ENCODE measurements at places on chromosomes 3 and 15. TPM values are rescaled to one million over a fixed set of nuclear protein-coding genes. Genes with fewer than 3 reads are reported as not detected.

- H3K36me3 ChIP-seq: no peaks in the 10 kb centered on the region
- peaks cover 10% of the 10 kb centered on the region for H3K4me1 ChIP-seq
- DNase-seq: no peak
- H3K27ac ChIP-seq: no peak overlapping the region
- no peak overlapping the region for H3K4me3 ChIP-seq
- H3K27me3 ChIP-seq: no peaks in the 10 kb centered on the region
Measured at GRCh38 chr15:100201376-100202280, 140.1 kb downstream of the ADAMTS17 start.

DNA sequence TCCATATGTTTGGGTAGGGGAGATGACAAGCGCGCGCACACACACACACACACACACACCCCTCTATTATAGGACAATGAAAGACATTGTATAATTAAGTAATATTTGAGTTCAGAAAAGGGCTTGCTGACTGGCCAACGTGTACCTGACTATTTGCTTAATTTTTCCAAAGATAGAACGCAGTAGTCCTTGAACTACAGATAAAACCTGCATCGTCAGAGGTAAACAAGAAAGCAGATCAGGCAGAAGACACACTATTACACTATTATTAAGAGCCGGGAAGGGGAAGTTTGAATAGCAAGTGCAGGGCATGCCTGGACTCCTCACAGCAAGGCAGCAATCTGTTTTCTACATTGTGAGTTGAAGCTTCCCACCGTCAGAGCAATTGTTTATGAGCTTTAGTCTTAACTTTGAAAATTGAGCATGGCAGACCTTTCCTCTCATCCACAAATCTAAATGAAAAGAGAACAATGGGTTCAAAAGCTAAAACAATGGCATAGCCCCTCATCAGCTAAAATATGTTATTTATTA, 427.7 kb downstream of the GABRG3 start:
- H3K4me3 ChIP-seq: no peak overlapping the region
- no peaks in the 10 kb centered on the region for H3K27me3 ChIP-seq
- no peak overlapping the region for H3K27ac ChIP-seq
- no peaks in the 10 kb centered on the region for H3K36me3 ChIP-seq

GRCh38 chr15:65888981-65889380, 19.7 kb downstream of the RAB11A start:
- peaks cover 5% of the 10 kb centered on the region for H3K4me1 ChIP-seq
- H3K4me3 ChIP-seq: no peak overlapping the region
- DNase-seq: no peak
- H3K27me3 ChIP-seq: no peaks in the 10 kb centered on the region
- peaks cover 31% of the 10 kb centered on the region for H3K36me3 ChIP-seq

RBP2 gene
- not detected for total RNA-seq

- H3K4me1 ChIP-seq: no peaks in the 10 kb centered on the region
- H3K27ac ChIP-seq: no peak overlapping the region
- no peaks in the 10 kb centered on the region for H3K36me3 ChIP-seq
Measured at GRCh38 chr15:94692710-94693109, 461.3 kb downstream of the MCTP2 start.

LRRC34 gene
- 1.2 TPM for total RNA-seq

SEC22C gene
- 54.6 TPM for total RNA-seq
